ENCODE measurements at places on chromosomes 3 and 15.

DNA sequence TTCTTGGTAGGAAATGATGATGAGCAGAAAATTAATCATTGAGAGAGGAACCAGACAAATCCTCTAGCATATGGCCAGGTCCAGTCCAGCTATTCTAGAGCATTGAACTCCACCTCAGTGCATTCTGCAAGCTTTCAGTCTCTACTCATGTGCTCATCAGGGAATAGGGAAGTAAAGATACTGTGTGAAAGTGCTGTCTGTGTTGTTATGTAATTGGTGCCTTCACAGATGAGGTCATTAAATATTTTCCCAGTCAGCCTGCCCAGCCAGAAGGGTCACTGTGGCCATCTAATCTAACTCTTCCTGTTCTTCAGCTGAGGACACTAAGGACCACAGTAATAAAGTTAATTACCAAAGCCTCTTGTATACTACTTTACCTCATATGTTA is 28.2 kb downstream of the C3orf62 start:
- peak; percentile 34 for DNase-seq

GRCh38 chr3:165725296-165725695 is 111.9 kb downstream of the BCHE start:
- DNase-seq: no peak

GRCh38 chr3:182567700-182568099 is 225.6 kb upstream of the ATP11B start:
- DNase-seq: no peak

GRCh38 chr3:43238801-43239200 is 47.5 kb upstream of the SNRK start:
- DNase-seq: no peak

- DNase-seq: no peak
Observed at GRCh38 chr3:125042725-125043406, 12.9 kb downstream of the HEG1 start.

DNA sequence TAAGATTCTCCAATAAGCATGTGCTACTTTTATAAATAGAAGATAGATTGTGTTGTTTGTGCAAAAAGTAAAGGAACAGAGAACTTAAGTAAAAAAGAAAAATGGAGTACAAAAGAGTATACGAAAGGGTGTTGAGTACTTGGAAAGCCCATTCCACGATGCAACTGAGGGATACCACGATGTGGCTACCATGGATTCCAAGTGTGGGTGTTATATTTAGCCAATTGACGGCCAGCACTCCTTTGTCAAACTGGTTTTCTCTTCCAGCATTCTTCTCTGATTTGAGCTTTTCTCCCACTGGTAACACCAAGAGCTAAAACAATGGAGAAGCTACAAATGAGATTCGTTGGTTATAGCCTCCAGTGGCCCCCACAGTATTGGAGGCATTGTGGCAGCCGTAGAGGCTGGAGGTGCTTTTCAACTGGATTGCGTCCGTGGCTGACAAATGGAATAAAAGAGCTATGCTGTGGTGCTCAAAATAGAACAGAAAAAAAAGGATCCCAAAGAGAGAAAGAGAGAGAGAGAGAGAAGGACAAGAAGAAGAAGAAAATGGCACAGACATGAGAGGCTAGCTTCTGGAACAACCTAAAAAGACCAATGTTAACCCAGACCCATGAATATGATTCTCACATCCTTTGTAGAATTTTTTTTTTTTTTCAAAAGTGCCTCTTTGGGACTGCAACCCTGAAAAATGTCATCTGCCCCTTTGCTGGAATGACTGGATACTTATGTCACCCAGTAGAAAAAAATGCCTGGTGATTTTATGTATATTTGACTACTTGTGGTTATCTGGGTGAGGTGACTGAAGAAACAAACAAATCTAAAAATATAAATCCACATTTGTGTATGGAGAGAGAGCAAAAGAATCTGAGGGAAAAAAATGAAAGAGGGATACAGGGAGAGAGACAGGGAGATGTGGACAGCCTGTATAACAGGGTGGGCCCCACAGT is 345.1 kb downstream of the RORA start:
- DNase-seq: no peak

- no peak for DNase-seq
Observed at GRCh38 chr15:59801649-59802048, 112.5 kb upstream of the BNIP2 start.

DNA sequence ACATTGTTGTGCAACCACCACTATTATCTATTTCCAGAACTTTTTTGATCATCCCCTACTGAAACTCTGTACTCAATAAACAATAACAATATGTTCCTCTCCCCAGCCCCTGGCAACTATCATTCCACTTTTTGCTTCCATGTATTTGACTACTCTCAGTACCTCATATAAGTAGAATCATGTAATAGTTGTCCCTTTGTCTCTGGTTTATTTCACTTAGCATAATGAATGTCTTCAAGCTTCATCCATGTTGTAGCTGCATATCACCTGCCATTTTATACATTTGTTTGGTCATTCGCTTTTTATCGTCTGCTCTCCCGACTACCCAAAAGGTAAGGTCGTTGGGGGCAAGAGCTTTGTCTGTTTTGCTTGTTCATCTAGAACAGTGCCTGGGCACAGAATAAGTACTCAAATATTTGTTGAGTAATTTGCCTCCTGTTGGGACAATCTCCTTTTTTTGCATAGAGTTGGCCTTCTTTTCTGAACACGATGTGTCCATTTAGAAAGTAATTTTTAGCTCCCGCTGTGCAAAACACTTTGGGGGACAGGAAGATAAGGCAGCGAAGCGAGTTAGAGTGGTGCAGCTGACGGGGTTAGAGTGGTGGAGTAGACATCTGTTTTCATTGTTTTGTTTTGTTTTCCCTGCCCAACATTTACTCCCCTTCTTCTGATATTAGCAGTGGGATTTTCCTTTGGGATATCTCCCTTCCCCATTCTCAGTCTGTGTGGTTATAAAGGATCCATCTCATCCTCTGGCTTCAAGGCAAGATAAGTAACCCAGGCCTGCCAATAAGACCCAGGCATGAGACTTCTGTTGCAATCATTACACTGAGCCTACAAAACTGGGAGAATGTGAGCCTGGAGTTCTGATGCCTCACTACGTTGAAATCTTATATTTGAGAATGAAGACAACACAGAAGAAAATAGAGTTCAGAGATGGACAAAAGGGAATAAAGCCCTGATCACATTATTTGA is 83.4 kb upstream of the RNU6-1 start:
- no peak for DNase-seq

- DNase-seq: no peak
Observed at GRCh38 chr3:126293370-126294082, 63.7 kb downstream of the KLF15 start.

GRCh38 chr15:83449937-83450506 is 2.9 kb downstream of the SH3GL3 start:
- DNase-seq: no peak

DNA sequence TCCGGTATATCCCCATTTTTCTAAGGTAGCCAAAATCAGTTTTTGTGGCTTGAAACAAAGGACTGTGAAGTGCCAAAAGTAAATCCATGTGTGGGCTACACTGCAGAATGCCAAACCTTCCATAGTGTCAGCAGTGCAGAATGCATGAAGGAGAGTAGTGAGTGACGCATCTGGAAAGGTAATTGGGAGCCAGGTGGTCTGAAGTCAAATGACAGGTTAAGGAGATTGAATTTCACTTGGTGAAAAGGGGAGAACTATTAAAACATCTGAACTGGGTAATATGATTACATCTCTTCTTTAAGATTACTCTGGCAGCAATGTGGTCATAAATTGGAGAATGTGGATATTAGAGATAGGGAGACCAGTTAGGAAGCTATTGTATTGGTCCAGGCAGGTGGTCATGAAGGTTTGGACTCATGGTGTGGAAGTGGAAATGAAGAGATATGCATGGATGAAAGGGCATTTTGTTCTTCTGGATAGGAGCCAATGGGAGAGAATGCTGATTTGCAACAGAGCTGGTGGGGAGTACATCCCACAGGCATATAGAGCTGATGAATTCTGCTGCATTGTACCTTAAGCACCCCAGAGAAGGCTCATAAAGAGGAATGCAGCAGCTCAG is 118.2 kb downstream of the ECT2 start:
- DNase-seq: no peak

DNA sequence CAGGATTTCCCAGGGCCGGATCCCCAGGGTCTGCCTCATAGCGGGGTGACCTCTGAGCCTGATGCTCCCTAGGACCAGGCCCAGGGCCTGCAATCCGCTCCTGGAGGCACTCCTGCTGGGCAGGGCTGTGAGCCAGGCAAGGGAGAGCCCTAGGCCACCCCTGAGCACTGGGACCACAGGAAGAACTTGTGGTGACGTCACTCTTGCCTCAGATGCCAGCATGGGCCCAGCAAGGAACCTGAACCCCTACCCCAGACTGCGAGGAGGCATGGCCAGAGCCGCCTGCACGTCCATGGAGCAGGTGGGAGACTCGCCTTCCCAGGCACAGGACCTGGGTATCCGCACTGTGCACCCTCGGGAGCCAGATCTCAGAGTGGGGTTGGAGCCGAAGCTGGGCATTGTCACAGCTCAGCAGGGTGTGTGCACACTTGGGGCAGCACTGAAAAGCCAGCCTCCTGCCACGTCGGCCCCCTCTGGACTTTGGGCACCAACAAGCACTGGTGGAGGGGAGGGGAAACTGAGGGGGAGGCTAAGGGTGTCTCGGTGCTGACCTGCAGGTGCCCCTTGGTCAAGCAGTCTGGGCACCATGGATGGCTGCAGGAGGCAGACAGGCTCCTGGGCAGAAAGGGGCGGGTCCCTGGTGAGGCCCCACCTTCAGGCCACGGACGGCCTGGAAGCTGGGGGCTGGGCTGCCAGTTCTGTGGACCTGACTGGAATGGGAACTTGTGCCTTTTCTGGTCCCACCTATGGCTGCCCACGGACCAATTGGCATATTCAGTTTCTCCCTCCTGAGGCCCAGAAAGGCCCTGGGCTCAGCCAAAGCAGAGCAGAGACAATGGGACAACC is 49.3 kb downstream of the SLC6A20 start:
- no peak for DNase-seq

- DNase-seq: no peak
Observed at GRCh38 chr3:27900316-27900715, 178.2 kb upstream of the EOMES start.

- no peak for DNase-seq
Observed at GRCh38 chr3:127159543-127159942, 33.4 kb upstream of the PRR23E start.

- DNase-seq: no peak
Observed at GRCh38 chr3:36172699-36173098, 207.6 kb upstream of the STAC start.

GRCh38 chr3:189652042-189652441 is 20.9 kb downstream of the TP63 start:
- DNase-seq: no peak

- peak; percentile 70 for DNase-seq
Observed at GRCh38 chr3:71684757-71685386, 40.3 kb downstream of the EIF4E3 start.

DNA sequence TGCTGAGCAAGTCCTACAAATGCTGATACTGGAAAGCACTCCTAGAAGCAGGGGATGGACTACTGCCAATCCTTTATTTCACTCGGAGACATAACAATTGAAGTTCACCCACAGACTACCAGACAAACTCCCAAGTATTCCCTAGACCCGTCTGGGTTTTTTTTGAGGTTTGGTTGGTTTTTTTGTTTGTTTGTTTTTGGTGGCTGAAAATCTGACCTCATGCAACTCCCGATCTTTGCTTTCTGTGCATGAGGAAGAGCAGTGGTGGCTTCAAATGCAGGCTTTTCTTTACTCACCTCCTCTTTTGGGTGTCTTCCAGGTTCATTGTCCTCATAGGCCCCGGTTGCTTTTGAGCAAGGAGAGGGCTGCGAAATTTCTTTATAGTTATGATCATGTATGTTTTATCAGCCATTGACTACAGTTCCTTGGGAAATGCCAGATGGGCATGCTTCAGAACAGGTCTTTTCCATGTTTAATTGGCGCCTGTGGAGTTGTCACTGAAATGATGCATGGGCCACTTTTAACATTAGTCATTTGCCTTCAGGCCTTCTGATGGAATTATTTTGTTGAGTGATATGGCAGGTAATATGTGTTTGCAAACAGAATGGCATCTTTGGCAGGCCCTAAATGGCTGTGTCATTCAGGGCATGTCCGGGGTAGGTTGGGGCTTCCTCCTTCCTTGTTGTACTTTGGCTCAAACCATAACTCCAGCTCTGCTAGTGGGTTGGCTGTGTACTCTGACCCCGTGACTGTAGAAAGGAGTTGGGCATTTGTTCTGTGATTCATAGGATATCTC is 81.3 kb upstream of the ZBED2 start:
- no peak for DNase-seq

- no peak for DNase-seq
Observed at GRCh38 chr15:39738998-39739397, 43.6 kb downstream of the FSIP1 start.

All from GM04503 (cell line).